Fibroblast of lung (primary cell): ENCODE measurements at places on chromosomes 1 and 21.

DNA sequence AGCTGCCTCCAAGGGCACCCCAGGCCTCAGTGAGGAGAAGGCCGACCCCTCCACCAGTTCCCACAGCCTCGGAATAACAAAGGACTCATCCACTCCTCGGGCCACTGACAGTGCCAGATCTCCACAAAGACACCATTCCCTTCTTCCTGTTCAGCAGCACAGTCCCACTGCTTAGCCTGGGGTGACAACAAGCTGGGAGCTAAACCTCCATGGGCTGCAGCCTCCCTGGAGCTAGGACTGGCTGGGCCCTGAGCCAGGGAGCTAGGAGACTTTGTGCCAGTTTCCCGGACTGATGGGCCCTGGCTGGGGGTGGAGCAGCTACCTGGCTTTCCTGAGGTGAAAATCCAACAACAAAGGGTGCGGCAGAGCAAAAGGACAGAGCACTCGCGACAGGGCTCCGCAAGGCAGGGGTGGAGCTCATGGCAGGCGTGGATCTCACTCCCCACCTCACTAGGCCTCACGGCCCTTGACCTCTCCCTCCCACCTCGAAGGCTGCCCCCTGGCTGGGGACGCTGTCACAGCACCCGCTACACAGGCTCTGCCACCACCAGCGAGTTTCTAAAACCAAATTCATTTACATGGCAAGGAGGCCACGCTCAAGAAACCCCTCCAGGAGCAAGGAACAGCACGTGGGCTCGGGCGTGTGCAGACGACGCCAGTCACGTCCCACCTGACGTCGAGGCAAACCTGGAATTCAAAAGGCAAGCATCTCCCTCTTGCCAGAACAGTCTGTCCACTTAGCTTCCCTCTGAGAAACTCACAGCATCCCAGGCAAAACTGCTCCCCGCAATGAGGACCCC lies 13.8 kb downstream of the SLC35E2B start:
- H3K4me1 ChIP-seq: peaks cover 2% of the 10 kb centered on the region
- no peak for DNase-seq
- H3K4me3 ChIP-seq: no peak overlapping the region
- no peak overlapping the region for H3K27ac ChIP-seq
- H3K36me3 ChIP-seq: peaks cover 4% of the 10 kb centered on the region
- H3K27me3 ChIP-seq: no peaks in the 10 kb centered on the region

- no peak overlapping the region for H3K27ac ChIP-seq
- DNase-seq: no peak
- H3K36me3 ChIP-seq: peaks cover 6% of the 10 kb centered on the region
These were observed 6.7 kb downstream of the ZNF496 start for GRCh38 chr1:247324923-247325322.

DNA sequence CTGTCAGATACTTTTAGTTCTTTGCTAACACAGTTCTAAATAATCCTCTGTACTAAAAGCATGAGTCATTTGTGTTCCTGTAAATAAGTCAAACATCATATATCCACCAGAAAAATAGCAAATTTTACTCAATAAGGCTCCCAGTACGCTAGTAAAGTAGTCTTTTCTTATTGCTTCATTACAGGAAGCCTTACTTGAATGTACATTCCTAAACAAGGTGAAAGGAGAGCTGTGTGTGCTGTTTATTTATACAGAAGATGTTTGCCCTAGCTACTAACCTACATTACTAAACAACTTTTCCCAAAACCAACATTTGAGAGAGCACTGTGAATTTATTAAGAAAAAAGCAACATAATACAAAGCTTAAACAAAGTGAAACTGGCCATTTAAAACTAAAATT lies 52.0 kb downstream of the ZNHIT6 start:
- no peak overlapping the region for H3K27ac ChIP-seq
- no peak overlapping the region for H3K4me3 ChIP-seq
- peaks cover 1% of the 10 kb centered on the region for H3K36me3 ChIP-seq
- H3K4me1 ChIP-seq: no peaks in the 10 kb centered on the region
- peak; percentile 20 for DNase-seq

DNA sequence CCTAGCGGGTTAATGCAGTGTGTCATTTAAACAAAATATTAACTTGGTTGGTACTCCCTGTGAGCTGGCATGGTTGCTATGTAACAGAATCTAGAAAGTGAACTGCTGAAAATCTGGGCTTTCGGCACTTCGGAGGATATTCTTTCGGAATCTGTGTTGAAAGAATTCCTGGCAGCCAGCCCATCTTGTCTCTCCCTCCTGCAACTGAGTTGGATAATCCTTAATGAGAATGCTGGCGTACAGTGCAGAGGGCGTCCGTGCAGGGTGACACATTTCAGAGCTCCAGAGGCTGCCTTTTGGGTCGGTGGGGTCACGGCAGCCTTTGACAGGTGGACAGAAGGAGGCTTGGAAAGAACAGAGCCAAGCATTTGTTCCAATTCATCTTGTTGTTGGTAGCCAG lies 3.7 kb downstream of the KAZN start:
- no peaks in the 10 kb centered on the region for H3K36me3 ChIP-seq
- H3K4me3 ChIP-seq: no peak overlapping the region
- no peaks in the 10 kb centered on the region for H3K4me1 ChIP-seq
- H3K27ac ChIP-seq: no peak overlapping the region

DNA sequence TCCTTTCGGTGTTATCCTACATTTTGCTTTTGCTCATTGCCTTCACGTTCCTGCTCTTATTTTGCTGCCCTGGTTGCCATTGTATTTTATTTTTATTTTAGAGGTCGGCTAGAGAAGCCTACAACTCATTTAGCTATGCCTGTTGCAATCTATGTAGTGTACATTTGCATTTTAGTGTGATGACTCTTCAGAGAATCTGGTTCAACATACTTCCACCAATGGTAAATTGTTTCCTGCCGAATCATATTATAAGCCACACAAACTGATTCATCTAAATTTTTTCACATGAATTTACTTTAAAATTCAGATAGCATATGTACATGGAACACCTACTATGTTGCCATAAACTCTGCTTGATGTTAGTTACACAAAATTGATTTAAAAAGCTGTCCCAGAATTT lies 1596.9 kb downstream of the PLA2G4A start:
- H3K27me3 ChIP-seq: no peaks in the 10 kb centered on the region
- peak; percentile 81 for DNase-seq
- no peaks in the 10 kb centered on the region for H3K4me1 ChIP-seq
- H3K27ac ChIP-seq: no peak overlapping the region
